Stimulated activated CD8-positive, alpha-beta memory T cell treated with anti-CD3 and anti-CD28 coated beads, Interleukin-4, amount 100 ng/mL, for 4 hours (primary cell): ENCODE measurements at places on chromosomes 12 and 14.

- DNase-seq: no peak
Measured at GRCh38 chr14:56585461-56586084, 6.0 kb downstream of the TMEM260 start.

DNA sequence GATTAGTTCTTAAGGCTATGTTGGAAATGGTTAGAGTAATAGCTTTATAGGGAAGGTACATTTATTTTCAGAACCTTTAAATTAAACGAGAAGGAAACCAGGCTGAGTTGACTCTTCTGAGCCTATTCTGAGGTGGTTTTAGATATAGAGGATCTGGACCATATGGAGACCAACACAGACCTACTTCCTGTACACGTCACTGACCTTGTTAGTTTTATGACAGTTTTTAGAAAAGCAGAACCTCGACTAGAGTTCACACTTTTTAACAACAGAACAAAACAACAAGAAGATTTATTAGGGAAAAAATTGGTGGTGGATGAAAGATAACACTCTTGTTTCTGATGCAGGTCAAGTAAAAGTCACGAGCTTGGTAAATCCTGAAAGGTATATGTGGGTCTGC is 107.1 kb downstream of the NPAS3 start:
- DNase-seq: no peak

DNA sequence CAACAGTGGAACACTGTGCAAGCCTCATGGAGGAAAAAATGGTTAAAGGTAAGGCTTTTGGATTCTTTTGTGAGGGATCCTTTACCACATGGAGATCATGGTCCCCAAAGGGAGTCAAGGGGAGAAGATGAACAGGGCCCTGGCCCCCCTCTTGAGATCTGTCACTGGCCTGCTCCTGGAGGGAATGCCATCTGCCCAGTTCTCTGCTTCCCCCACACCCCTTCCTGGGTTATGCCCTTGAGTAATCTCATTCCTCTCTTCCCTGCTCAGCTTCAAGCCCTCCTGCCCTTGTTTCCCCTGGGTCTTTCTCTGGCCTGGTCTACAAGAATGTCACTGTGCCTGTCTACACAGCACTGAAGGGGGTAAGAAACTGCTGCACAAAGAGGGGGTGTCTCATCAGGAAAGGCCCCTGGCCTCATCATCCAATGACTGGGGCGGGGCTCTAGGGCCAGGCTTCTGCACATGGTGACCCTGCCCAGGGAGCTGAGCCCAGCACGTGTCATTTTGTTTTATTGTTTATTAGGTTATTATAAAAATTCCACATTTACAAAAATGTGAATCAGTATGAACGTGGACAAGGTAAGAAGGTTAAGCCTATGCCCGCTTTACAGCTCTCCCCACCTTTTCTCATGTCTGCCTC is 30.3 kb downstream of the PIGH start:
- DNase-seq: no peak

DNA sequence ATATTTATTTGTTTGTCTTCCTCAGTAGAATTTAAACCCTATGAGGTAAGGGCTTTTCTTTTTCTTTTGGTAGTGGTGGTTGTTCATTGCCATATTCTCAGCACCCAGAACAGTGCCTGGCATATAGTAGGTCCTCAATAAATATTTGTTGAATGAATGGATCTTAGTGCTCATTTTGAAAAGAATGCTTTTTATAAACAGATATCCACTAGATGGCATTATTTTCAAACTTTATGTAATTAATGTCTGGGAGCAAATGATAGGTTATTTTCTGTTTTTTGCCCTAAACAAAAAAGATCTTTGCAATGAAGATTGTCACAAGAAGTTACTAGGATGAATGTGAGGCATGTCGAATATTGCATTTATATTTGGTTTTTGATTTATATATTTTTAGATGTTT is 64.1 kb downstream of the RAD51B start:
- DNase-seq: no peak

DNA sequence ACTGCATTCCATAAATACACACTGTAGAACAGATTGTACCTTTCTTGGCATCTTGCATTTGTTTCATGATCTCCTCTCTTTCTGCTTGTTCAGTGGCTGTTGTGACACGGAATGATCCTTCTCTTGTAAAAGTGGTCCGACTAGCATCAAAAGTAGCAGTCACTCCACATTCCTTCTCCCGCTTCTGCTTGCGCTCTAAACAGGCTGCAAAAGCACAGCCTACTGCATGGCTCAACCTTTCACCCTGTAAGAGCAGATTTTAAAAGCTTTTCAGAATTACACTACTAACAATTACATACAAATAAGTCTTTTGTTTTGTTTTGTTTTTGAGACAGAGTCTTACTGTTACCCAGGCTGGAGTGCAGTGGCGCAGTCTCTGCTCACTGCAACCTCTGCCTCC is 49.8 kb downstream of the PAPLN start:
- DNase-seq: no peak

- no peak for DNase-seq
Measured at GRCh38 chr14:55540847-55541773, 38.9 kb upstream of the KTN1 start.

DNA sequence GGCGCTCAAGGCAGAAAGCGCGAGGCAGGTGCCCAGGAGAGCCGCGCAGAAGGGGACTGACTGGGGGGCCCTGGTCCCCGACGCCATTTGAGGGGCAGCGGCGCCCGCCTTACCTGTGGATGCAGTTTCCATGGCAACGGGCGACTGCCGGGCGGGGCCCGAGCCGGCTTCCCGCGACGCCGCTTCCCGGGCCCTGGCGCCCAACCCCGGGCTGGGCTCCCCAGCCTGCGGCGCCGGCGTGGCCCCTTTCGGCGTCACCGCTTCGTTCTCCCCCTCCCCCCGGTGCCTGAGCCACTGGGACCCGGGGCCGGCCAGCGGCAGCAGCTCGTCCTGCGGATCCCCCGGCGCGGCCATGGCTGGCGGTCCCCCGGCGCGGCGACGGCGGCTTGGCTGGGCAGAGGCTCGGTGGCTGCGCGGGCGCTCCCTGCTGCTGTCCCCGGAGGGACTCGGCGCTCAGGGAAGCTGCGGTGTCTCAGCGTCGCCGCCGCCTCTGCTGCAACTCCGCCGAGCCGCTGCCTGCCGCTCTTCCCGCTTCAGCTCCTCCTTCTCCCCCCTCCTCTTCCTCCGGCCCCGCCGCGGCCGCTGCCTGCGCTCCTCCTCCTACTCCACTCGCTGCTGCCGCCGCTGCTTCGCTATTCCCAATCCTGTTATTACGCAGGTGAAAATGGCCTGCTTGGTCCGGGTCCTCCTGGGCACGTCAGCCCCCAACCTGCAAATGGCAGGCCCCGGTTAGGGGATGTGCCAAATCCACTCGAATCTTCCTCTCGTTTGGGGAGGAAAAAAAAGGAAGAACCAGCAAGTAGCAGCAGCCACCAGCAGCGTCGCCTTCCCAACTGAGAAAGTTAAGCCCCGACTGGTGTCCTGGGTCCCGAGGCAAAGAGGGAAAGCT is at the start of gene RTN1:
Gene RTN1, minus strand, starts transcription at position 500 of the 889 bp plus-strand sequence. Its CDS starts 146 bp downstream, at position 354.
- DNase-seq: no peak

DNA sequence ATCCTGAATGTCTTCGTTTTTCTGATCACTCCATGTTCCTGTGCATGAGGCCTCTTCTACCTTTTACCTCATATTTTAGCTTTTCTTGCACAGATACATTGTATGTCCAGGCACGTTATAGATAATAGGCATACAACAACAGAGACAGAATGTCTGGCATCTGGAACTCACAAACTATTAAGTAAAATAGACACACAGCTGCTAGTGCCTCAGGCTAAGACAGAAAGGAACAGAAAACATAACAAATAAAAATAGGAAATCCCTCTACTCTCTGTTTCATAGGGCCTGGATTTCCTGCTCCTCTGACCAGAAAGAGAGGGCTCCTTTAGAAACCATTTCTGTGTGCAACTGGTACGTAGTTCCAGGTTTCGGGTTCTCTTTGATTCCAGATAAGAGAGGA is 48.6 kb downstream of the ATXN7L3B start:
- no peak for DNase-seq

DNA sequence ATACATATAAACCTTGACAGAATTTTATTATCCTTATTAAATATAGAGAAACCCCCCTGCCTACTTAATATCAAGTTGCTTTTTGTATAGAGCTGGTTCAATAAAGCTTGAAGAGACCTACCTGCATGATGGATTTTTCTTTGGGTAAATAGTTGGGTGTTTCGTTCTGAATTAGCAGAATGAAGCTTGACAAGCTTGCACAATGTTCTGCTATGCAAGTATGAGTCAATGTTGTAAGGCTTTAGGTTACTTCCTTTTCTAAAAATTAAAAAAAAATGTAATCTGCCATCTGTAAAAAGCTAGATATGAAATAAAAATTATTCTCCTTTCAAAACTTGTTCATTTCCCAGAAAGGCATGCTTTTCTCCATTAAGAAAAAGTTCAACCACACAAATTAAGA is 1662.6 kb upstream of the SEL1L start:
- DNase-seq: no peak

GRCh38 chr12:91180582-91181395 is 1.8 kb downstream of the DCN start:
- no peak for DNase-seq
